Cortex of kidney (tissue), 1 donor: ENCODE measurements at places on chromosomes 12 and 14.

DNA sequence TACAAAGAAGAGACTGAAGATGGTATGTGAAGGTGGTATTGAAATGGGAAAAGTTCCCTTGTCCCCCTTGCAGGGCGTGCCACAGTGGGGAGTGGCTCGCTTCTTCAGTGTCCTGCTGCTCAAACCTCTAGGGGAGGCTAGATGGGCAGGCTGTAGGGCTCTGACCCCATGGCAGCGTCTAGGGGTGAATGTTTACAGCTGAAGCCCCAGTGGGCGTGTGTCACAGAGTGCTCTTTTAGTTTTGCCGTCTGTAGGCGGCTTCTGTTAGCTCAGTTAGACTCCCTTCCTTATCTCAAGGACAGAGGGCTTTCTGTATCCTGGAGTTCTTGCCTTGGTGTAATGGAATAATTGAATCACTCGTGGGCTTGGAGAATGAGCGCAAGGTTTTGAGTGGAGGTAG, 266.2 kb downstream of the RAD51B start:
- no peak for DNase-seq

- no peak for DNase-seq
Measured at GRCh38 chr14:68785534-68786490, 7.1 kb downstream of the ZFP36L1 start.

- DNase-seq, result no peak
Measured at GRCh38 chr14:54749727-54750126, 152.9 kb downstream of the GCH1 start.

DNA sequence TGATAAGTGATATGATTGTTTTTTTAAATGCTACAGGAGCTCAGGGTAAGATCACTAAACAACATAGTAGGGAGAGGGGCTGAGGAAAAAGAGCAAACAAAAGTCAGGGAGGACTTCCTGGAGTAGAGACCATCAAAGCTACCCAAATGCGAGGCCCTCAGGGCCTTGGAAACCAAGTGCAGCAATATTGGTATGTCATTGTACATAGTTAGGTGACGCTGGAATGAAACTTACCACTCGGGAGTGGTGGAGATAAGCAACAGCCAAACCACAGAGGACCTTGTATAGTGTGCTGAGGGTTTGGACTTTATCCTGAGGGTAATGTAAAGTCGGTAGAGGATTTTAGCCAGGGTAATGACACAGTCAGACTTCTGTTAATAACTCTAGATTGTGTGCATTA, 13.8 kb downstream of the KITLG start:
- no peak for DNase-seq

GRCh38 chr12:19248929-19249602, 119.5 kb downstream of the PLEKHA5 start:
- no peak for DNase-seq

DNA sequence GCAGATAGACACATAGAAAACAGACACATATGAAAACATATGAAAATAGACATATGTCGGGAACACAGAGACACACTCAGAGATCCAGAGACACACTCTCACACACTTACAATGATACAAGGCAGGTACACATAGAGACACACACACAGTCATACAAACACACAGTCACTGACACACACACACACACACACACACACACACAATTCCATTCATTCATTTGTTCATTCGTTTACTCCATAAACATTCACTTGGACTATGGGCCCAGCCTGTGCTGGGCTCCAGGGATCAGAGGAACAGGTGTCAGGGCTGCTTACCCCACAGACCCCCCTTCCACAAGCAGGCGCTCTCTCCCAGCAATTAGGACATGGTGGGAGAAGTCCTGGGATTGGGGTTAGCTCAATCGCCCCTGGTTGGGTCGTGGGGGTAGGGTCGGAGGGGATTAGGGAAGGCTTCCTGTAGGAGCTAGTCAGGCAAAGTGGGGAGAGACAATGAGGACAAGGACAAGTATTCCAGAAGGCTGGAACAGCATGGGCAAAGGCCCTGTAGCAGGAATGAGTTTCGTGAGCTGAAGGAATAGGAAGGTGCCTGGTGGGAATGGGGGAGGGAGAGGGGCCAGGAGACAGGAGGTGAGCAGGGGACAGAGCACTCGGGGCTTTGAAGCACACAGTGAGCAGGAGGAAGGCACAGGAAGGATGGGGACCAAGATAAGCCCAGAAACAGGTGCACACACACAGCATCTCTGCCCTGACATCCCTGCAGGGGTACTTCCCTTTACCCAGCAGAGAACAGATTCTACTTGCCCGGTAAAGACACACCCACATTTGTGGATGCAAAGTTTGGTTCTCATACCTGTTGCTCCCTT, 6.5 kb downstream of the RASAL1 start:
- DNase-seq, result no peak

GRCh38 chr14:54216827-54217226, 180.0 kb upstream of the CDKN3 start:
- no peak for DNase-seq
